CD4-positive, alpha-beta T cell (primary cell): ENCODE measurements at places on chromosomes 1 and 21.

DNA sequence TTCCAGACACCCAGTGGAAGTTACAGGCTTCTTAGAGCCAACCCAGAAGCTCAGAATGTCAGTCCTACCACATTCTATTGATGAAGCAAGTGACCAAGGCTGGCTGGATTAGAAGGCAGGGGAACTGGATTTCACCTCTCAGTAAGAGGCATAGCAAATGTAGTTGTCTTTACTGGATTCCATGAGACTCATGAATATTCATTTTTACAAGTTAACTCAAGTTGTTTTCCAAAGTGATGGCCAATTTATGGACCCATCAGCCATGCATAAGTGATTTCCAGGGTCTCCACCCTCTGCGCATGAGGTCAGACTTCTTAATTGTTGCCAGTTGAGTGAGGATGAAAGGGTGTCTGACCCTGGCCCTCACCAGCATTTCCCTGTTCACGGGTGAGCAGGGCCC, 426.8 kb upstream of the VAMP3 start:
- no peak for DNase-seq

DNA sequence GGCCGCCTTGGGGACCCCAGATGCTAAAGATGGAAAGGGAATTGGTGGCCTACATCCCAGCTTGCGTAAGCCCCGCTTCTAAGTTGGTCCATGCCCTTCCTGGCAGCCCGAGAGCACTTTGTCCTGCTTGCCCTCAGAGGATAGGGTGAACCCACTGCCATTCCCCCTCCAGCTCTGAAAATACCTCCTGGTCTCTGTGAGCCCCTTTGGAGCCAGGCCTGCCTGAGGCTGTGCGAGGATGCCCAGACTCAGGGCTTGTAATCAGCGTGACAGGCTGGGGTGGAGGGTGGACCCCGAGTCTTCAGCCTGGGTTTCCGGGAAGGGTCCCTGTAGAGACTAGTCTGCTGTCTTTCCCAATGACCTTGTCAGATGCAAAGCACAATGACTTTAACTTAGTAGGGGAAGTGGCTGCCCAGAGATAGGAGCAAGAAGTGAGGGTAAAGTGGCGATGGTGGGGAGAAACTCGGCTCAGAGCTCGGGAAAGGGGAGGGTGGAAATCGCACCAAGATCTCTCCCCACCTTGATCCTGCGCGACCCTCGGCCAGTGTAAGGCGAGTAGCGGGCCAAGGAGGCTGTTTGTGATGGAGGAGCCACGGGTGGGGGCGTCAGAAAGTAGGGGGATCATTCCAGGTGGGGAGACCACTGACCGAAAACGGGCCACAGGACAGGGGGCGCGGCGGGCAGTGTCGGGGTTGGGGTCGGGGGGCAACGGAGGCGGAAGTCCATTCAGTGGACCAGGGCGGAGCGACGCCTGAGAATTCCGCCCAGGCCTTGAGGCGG, 2.7 kb upstream of the HES3 start:
- DNase-seq = no peak

- no peak for DNase-seq
Observed at GRCh38 chr1:1307261-1307922, 338 bp downstream of the ACAP3 start.

GRCh38 chr1:47554901-47555300, 117.1 kb downstream of the FOXD2 start:
- DNase-seq = no peak

GRCh38 chr1:223339861-223340260, 24.1 kb downstream of the SUSD4 start:
- no peak for DNase-seq

- no peak for DNase-seq
Observed at GRCh38 chr21:31278511-31279130, 65.4 kb downstream of the TIAM1 start.
